ENCODE measurements at places on chromosomes 16 and 17.

DNA sequence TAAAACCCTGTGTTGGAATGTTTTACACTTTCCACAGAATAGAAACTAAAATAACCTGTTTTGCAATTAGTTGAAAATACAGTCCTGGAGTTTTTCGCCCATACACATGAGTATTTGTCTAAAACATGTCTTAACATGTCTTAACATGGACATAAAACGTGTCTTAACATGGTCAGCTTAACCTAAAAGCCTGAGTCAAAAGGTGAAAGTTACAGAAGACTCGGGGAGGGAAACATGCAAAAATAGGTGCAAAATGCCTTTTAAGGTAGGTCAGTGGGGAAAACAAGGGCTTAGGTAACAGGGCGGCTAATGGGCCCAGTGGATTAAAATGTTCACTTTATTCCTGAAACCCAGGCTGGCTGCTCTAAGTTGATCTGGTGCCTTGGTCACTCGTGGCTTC is 56.1 kb upstream of the RBL2 start:
- no peak for DNase-seq

GRCh38 chr16:48478393-48478792 is 93.2 kb upstream of the SIAH1 start:
- no peak for DNase-seq

GRCh38 chr16:83952940-83953795 is at the start of gene OSGIN1:
Gene OSGIN1 (plus strand): TSS chr16:83953240. CDS start chr16:83957672, 4,432 bp downstream.
- peak; percentile 93 for DNase-seq

DNA sequence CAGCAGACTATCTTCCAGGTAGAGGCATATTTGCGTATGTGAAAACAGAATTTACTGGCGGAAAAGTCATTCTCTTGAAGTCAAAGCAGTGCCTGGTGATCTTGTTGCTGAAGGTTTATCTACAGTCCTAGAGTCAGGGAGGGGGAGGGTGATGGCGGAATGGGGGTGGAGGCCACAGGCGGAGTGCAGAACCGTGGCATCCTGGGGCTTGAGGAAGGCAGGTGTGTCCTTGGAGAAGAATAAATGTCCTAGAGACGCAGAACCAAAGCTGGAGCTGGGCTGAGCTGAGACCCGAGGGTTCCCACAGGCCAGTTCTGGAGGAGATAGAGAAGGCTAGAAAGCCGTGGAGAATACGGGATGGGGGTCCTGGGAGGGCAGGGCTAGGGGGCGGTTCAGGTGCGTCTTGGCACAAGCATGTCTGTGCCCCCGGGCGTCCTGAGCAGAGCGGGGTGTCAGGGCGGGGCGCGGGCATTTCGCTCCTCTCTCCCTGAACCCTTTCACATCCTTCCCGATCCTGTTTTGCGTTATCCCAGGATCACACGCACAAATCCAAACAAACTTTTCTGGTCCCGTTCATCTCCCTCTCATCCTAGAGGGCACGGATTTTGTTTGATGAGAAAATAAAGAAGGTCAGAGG is 76.9 kb upstream of the CREBBP start:
- no peak for DNase-seq

GRCh38 chr17:83202002-83203000 is 122.9 kb downstream of the METRNL start:
- no peak for DNase-seq

- DNase-seq, result no peak
These were observed 127.8 kb upstream of the KCNJ16 start for GRCh38 chr17:69947027-69947759.

DNA sequence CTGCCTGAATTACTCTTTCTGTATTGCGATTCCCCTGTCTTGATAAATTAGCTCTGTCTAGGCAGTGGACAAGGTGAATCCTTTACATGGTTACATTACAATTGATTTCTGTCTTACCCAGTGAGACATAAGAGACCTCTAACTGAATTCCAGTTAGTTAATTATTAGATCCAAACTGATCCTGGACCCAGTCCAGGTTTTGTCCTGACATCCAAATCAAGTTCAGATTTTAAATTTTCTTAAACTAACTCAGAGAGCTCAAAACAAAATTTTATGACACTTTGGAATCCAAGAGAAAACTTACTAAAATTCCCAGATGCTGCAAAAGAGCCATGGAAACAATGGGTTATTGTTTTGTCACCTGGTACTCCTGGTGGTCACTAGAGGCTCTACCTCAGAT is 2166.6 kb downstream of the TP53TG3F start:
- DNase-seq, result no peak

DNA sequence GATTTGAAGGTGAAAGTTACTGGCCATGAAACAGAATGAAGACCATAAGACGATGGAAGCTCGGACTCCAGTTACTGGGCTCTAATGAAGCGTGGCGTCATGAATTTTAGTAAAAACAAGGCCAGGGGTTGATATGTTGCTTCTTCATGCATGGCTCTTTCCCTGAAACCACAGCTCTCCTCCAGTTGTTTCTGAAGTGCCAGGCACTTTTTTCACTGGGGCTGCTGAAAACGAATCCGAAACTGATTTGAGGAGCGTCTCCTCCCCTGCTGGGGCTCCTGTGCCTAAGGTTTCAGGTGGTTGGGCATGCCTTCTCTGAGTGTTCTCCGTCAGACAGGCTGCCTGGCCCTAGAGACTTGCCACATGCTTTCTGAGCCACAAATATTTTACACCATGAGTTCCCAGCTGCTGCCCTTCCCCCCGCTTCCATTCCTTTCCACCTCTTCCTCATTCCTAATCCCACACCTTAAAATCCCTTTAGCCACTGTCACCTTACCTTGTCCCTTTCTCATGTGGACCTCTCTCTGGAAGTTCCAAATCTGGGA is 3.7 kb upstream of the MYL4 start:
- DNase-seq, result no peak

DNA sequence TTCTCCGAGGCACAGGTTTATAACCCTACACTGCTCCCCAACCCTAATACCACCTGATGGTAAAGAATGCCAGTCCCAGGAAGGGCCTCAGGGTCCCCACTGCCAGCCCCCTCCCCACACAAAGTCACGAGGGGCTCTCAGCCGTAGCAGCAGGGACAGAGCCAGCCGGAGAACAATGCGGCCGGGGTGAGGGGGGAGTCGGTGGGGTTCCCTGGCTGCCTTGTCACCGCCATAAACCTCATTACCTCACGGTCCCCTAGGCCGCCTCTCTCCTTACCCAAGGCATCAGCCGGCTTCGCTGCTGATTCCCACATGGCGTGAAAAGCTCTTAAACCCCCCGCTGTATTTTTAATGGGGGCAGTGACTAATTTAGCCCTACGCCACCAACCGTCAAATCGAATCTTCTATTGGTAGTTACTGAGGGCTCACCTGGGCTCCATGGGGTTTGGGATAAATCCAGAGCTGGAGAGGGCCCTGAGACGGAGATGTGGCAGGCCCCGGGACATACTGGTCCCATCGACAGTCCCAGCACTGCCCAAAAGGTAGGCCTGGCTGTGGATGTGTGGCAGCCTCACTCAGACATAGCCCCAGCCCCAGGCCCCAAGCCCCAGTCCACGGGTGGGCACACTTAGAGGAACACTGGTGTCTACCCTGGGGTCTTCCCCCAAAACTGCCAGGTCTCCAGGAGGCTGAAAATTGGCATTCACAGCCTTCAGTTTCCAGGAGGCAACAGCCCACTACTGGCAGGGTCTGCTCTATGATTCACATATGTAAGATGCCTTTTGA is 115.3 kb downstream of the C16orf78 start:
- no peak for DNase-seq

DNA sequence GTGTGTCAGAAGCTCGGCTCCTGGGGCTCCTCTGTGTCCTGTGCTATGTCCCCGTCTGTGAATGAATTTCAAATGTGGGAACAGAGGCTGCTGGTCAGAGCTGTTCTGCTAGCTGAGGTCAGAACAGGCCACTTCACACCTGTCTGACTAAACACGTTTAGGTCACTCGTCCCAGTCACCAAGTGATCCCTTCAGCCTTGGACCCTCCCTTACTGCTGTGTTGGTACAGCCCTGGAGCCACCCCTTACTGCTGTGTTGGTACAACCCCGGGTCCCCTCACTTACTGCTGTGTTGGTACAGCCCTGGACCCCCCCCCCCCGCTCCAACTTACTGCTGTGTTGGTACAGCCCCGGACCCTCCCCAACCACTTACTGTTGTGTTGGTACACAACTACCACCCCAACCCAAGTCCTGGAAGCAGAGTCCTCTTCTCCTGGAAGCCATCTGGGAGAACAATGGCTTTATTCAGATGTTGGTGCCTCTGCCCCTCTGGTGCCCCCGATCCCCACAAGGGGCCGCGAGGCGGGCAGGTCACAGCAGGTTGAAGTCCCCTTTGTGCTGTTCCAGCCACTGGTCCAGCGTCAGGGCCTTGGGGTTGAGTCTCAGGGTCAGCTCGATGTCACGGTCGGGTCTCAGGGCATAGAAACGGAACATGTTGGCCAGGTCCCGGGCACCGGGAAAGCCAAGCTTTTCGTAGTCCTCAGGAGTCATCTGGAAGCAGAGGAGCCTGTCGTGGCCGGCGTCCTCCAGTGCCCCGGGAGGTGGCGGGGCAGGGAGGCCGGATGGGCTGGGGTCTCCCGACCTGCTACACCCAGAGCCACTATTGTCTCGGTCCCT is 13.0 kb downstream of the NMRAL1 start:
- DNase-seq, result no peak

- DNase-seq, result no peak
These were observed 8.6 kb upstream of the UBE2I start for GRCh38 chr16:1300664-1301476.

- DNase-seq, result no peak
These were observed 809 bp upstream of the RAB34 start for GRCh38 chr17:28718333-28719020.

DNA sequence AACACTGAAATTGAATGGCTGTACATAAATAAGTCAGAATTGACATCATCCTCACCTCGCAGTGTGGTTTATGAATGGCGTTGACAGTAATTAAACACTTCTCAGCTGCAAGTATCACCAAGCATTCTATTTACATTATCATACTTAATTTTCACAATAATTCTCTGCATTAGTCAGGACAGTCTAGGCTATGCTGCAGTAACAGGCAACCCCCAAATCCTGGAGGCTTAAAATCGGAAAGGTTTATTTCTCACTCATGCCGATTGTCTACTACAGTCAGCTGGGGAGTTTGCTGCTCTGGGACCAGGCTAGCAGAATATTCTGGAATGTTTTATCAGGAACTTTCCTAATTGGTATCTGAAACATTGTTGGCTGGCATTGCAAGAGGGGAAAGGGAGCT is 493.2 kb upstream of the ERCC4 start:
- no peak for DNase-seq

DNA sequence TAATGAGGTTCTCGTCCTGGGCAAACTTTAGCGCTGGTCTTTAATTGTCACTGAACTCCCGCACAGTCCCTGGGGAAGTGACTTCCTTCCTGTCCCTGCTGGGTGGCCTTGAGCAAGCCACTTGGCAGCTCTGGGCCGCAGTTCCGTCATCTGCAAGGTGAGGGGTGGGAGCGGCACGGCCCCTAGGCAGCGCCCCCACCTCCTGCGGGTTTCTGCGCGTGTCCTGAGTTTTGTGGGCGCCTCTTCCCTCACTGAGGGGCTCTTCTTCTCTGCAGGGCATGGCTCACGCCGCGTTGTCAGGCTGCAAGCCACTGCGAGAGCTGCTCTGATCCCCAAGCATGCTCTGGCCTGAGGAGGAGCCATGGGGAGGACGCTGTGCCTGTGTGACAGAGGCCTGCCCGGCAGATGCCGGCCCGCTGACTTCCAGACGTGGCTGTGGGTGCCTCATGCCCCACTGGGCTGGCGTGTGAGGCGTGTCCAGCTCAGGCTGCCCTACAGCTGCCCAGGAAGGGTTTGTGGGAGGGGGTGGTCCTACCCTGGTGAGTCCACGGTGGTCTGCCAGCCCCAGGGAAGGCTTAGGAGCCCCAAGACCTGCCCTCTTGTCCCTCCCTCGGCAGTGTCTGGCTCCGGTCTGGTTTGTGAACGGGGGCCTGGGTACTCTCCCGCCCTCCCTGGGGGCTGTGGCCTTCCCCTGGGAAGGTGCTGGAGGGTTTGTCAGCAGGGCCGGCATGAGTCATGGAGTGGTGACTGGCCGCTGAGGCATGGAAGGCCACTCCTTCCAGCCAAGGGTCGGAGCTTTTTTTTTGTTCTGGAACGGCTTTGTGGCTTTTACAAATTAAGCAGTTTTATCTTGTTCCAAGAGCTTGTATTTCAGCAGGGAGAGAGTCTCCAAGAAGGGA is 182.0 kb downstream of the SEC14L1 start:
- DNase-seq, result peak; percentile 92

GRCh38 chr16:23434380-23434779 is 18.6 kb downstream of the COG7 start:
- DNase-seq, result peak; percentile 59

DNA sequence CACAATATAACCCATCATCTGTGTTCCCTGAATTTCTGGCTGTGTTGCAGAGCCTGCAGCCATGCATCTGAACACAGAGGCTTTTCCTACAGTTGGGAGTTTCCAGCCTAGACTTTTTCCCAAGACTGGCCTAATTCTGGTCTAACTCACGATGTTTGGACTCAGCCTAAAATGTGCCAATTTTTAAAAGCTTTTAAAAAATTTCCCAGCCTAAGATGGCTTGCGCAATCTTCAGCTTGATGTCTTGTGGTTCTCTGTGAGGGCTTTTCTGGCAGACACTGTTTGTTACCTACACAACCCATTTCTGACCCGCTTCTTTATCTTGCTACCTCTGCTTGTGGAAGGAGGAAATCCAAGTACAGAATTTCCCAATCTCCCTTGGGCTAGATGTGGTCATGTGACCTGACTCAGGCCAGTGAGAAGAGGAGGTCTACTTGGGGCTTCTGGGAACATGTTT is 72.7 kb upstream of the GAS7 start:
- DNase-seq, result no peak

DNA sequence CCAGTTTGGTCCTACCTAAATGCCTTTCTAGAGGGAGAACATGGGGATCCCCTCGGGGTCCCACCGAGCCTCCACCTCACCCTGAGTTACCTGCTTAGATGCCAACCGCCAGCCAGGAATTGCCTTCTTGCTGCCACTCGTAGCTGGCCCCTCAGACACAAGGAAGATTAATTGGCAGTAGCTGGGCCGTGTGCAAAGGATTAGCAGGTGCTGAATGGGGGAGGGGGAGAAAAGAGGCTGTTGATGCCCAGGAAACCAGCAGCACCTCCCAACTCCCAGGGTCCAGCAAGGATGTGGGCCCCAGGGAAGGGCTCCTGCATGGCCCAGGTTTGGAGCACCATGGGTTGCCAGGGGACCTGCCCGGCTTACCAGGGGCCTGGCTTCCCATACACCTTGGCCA is at the start of gene CNGB1:
Gene CNGB1, minus strand, starts transcription at position 159 of the 400 bp plus-strand sequence. CDS start 3,842 bp downstream, outside the sequence.
- DNase-seq, result no peak

DNA sequence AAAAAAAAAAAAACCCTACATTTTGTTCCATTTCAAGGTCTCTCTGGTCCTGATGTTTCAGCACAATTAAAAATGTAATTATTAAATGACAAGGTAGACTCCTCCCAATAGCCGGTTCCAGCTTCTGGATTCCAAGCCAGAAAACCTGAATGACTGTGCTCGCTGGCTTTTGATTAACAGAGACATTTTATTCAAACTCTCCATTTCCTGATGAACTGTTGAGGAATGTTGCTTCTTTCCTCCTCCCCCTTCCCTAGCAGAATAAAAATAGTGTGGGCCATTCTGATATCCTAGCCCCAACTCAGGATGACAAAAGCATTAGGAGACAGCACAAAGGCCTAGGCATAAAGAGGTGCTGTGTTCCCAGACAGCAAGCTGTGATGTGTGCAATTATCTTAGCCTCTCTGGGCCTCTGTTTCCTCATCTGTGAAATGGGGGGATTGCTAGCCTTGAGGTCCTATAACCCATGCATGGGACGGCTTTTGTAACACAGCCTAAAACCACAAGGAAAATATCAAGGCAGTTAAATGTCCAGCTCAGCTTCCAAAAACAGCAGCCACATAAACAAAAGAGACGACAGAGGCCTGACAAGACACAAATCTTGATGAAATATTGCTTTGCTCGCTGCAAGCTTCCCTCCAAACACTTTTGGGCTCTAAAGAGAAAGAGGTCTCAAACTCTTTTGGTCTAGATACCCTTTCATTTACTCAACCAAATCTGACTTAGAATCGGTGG is 127.2 kb upstream of the RCVRN start:
- DNase-seq, result no peak
